ENCODE measurements at places on chromosomes 7 and 10.
A peak's percentile ranks its signal among the peaks of the same experiment; 100 is the strongest.

- DNase-seq = no peak
Measured at GRCh38 chr10:8301831-8302230, 247.3 kb downstream of the GATA3 start.

GRCh38 chr10:80460399-80461207, 6.5 kb downstream of the TSPAN14 start:
- DNase-seq = peak; percentile 77

GRCh38 chr7:134875867-134876266, 96.4 kb downstream of the CALD1 start:
- DNase-seq = peak; percentile 60

DNA sequence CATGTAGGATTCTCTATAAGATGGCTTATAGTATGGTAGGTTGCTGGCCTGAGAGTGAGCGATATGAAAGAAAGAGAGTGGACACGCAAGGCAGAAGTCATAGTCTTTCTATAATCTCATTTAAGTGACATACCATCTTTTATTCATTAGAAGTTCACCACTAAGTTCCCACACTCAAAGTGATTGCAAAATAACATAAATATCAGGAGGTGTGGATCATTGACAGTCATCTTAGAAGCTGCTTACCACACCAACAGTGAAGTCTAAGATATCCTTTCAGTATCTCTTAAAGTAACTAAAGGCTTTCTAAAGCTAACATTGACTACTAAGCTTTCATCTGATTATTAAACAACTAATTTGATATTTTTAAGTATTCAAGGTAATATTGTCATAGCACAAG, 36.9 kb upstream of the GNAI1 start:
- DNase-seq = no peak
